Esophagus squamous epithelium (tissue), 5 donors: ENCODE measurements at places on chromosomes 12 and 14. TPM values are rescaled to one million over a fixed set of nuclear protein-coding genes. Genes with fewer than 3 reads are reported as not detected.

DNA sequence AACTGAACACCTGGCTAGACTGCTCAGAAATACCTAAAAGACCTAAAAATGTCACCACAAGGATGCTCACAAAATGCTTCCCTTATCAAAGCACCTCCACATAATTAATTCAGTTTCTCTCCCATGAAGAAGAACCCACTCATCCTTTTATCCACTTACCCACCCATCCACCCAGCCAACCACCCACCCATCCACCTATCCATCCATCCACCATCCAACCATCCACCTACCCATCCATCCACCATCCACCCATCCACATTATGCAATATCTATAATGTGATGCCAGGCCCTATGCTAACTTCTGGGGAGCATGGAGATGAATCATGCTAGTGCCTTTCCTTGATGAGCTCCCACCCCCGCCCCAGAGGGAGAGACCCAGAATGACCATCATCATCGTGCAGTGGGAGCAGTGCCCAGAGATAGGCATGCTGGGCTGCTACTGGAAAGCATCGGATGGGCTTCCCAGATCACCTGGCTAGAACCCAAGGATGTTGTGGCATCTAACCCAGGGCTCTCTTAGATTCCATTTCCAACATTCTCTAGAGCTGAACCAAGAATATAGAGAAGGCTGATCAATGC is 166.6 kb downstream of the TTC7B start:
- H3K27ac ChIP-seq: no peak overlapping the region
- H3K4me3 ChIP-seq: no peak overlapping the region
- H3K4me1 ChIP-seq: no peaks in the 10 kb centered on the region
- no peaks in the 10 kb centered on the region for H3K27me3 ChIP-seq
- DNase-seq: no peak

DNA sequence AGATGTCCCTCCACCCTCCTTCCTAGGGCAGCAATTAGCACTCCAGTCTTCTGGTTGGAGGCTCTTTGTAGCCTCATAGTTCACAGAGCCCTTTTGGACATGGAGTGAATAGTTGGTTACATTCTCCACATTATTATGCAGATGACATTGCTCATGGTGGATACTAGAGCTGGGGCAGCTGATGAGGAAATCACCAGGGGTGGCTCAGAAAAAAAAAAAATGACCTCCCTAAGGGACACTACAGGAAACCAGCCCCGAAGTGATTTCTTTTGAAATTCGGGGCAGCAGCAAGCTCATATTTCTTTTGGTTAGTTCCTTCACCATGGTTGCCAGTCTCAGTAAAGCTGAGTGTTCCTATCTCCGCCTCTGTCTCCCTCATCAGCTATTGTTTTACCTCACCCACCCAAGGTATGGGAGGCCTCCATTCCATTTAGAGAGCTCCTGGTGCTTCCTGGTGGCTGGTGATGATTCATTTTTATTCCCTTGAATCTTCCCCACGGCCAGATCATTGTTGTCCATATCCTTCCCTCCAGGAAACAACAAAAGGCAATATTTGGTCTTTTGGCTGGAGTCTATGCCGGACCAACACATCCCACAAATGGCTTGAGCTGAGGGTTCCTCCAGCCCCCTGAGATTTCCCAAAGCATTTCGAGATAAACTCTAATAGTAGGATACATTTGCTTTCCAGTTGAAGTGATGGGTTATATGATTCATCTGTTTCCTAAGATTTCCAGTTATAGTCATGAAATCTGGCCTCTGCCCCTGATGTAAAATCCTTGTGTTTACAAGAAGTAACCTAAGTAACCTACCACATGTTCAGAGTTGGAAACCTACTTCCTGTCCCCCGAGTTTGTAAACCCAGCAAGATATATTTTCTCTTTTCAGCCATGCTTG is 56.2 kb upstream of the NID2 start:
- no peak overlapping the region for H3K4me3 ChIP-seq
- no peaks in the 10 kb centered on the region for H3K4me1 ChIP-seq
- H3K27ac ChIP-seq: peak overlapping the region; percentile 38
- no peaks in the 10 kb centered on the region for H3K27me3 ChIP-seq
- H3K36me3 ChIP-seq: no peaks in the 10 kb centered on the region
- no peak for DNase-seq

GRCh38 chr14:61186341-61187195 is 94.6 kb downstream of the TMEM30B start:
- no peak overlapping the region for H3K4me3 ChIP-seq
- H3K27me3 ChIP-seq: no peaks in the 10 kb centered on the region
- no peaks in the 10 kb centered on the region for H3K36me3 ChIP-seq

GRCh38 chr14:96511667-96512066 is 9.5 kb downstream of the PAPOLA start:
- H3K27me3 ChIP-seq: no peaks in the 10 kb centered on the region
- H3K4me1 ChIP-seq: peaks cover 38% of the 10 kb centered on the region
- no peak overlapping the region for H3K4me3 ChIP-seq

DNA sequence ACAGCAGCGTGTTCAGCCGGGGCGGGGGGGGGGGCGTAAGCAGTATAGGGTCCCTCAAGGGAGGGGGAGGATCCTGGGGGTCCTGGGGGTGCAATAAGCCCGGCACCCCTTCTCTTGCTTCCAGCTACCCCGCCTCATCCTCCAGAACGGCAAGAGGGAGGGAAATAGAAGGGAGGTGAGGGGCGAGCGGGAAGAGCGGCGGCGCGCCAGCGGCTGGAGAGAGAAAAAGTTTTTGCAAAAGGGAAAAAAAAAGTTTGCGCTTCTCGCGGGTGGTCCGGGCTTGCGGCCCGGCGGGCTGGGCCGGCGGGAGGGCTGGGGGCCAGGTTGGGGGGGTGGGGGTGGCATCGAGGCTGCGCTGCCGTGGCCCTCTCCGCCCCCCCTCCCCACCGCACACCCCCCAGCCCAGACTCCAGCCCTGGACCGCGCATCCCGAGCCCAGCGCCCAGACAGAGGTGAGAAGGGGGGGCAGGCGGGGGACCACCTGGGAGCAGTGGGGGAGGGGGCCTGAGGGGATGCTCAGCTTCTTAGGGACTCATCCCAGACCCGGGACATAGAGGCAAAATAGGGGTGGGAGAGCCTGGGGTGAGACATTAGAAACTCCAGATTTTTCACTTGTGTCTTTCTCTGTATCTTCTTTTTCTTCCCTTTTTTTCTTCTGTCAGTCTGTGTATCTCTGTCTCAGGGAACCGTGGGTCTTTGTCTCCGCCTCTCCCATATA is at the start of gene GLI1:
TSS of gene GLI1 (plus strand) at position 36 of the 718 bp plus-strand sequence. CDS start 3,907 bp downstream, outside the sequence.
- H3K4me1 ChIP-seq: peaks cover 52% of the 10 kb centered on the region
- no peaks in the 10 kb centered on the region for H3K27me3 ChIP-seq
- DNase-seq: no peak
- peak within 1 kb of the TSS; percentile 39 for H3K4me3 ChIP-seq

DNA sequence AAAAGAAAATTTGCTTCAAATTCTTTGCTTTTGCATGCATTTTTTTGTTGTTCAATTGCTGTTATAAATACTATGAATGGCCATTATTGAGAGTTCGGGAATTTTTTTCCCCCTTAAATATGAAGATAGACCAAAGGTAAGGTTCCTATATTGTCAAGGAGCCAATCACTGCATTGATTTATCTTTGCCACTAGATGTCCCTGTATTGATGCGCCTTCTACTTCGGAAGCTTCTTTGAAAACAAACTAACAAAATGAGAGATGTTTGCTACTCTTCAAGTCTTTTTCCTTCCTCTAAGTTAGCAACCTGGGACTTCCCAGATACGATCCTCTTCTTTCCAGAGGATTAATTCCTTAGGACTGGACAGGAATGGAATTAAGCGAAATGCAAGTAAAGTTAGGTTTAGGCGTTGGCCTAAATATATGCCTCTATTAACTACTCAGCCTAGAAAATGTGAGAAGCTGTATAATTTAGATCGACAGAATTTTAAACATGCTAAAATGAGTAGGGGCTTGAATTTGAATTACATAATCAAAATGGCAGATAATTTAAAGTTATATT is 318.1 kb downstream of the AEBP2 start:
- H3K36me3 ChIP-seq: no peaks in the 10 kb centered on the region
- no peak overlapping the region for H3K4me3 ChIP-seq
- H3K27me3 ChIP-seq: no peaks in the 10 kb centered on the region
- no peak for DNase-seq

GRCh38 chr12:46005151-46005797 is 14.9 kb upstream of the SCAF11 start:
- H3K4me3 ChIP-seq: no peak overlapping the region
- no peaks in the 10 kb centered on the region for H3K27me3 ChIP-seq
- no peak overlapping the region for H3K27ac ChIP-seq
- no peaks in the 10 kb centered on the region for H3K36me3 ChIP-seq
- H3K4me1 ChIP-seq: no peaks in the 10 kb centered on the region
- no peak for DNase-seq

DNA sequence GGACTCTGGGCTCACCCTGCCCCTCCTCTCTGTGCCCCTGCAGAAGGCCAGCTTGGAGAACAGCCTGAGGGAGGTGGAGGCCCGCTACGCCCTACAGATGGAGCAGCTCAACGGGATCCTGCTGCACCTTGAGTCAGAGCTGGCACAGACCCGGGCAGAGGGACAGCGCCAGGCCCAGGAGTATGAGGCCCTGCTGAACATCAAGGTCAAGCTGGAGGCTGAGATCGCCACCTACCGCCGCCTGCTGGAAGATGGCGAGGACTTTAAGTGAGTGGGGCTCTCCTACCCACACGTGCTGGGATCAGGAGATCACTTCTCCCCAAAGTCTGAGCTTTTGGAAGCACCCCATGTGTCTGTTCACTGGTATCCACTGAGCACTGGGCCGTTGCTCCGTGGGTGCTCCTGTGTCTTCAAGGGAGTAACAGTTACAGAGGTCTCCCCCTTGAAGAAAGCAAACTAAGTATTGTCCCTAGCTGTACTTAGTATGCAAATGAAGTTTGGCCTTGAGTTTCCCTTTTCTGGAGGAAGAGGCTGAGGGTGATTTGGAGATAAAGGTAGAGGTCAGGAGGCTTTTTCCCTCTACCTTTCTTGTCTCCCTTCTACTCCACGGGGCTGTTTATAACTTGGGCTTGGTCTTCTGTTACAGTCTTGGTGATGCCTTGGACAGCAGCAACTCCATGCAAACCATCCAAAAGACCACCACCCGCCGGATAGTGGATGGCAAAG is 3.3 kb downstream of the KRT18 start:
- DNase-seq: no peak
- peaks cover 6% of the 10 kb centered on the region for H3K36me3 ChIP-seq
- H3K4me3 ChIP-seq: no peak overlapping the region
- H3K27me3 ChIP-seq: no peaks in the 10 kb centered on the region
- H3K4me1 ChIP-seq: no peaks in the 10 kb centered on the region

GRCh38 chr12:119448611-119449131 is 114.1 kb downstream of the CCDC60 start:
- H3K27me3 ChIP-seq: no peaks in the 10 kb centered on the region
- DNase-seq: no peak
- no peaks in the 10 kb centered on the region for H3K36me3 ChIP-seq
- no peak overlapping the region for H3K27ac ChIP-seq
- no peaks in the 10 kb centered on the region for H3K4me1 ChIP-seq

- no peak overlapping the region for H3K27ac ChIP-seq
- no peaks in the 10 kb centered on the region for H3K36me3 ChIP-seq
- H3K27me3 ChIP-seq: no peaks in the 10 kb centered on the region
- DNase-seq: no peak
- no peaks in the 10 kb centered on the region for H3K4me1 ChIP-seq
These were observed 125.3 kb downstream of the ESRRB start for GRCh38 chr14:76501156-76501720.

DNA sequence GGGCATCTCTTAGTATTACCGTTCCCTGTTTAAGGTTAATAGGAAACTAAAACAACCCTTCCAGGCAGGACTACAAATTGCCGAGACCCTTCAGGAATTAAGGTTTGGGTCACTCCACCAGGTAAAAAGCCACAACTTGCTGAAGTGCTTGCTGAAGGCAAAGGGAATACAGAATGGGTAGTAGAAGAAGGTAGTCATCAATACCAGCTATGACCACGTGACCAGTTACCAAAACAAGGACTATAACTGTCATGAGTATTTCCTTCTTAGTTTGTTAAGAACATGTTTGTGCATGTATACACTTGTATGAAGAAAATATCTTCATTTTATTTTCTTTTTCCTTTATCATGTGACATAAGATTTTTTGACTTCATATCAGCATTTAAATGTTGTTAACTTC is 578.7 kb upstream of the FBXO33 start:
- H3K27me3 ChIP-seq: no peaks in the 10 kb centered on the region
- no peak overlapping the region for H3K27ac ChIP-seq
- H3K4me3 ChIP-seq: no peak overlapping the region

DNA sequence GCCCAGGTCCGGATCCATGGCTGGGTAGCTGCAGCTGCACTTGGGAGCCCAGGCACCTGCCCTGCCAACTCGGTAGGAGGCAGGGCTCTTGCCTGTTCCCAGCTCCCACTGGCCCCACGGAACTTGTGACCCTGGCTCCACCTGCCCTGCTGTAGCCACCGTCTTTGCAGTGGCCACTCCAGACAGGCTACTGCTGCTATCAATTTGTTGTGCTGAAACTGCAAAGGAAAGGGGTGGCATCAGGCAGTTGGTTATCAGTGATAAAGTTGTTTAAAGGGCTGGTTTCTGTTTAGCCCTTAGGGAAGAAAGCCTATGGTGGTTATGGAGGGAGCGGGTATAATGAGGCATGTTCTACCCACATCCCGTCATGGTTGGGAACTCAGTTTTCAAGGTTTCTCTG is 32.1 kb upstream of the ARID2 start:
- DNase-seq: no peak
- no peak overlapping the region for H3K27ac ChIP-seq
- H3K4me3 ChIP-seq: no peak overlapping the region
- no peaks in the 10 kb centered on the region for H3K27me3 ChIP-seq
- no peaks in the 10 kb centered on the region for H3K4me1 ChIP-seq

GRCh38 chr12:65631621-65632111 is 192.6 kb upstream of the HMGA2 start:
- no peak for DNase-seq
- peaks cover 5% of the 10 kb centered on the region for H3K4me1 ChIP-seq
- no peaks in the 10 kb centered on the region for H3K36me3 ChIP-seq
- H3K27ac ChIP-seq: no peak overlapping the region
- no peaks in the 10 kb centered on the region for H3K27me3 ChIP-seq
- H3K4me3 ChIP-seq: no peak overlapping the region

- no peak overlapping the region for H3K4me3 ChIP-seq
- H3K36me3 ChIP-seq: no peaks in the 10 kb centered on the region
- no peaks in the 10 kb centered on the region for H3K27me3 ChIP-seq
- DNase-seq: no peak
- no peak overlapping the region for H3K27ac ChIP-seq
These were observed 331.4 kb downstream of the BCAT1 start for GRCh38 chr12:24617471-24617870.

GRCh38 chr14:98946940-98947339 is 325.1 kb downstream of the BCL11B start:
- no peak for DNase-seq
- no peaks in the 10 kb centered on the region for H3K27me3 ChIP-seq
- H3K4me1 ChIP-seq: peaks cover 5% of the 10 kb centered on the region
- no peaks in the 10 kb centered on the region for H3K36me3 ChIP-seq
- no peak overlapping the region for H3K4me3 ChIP-seq

CAPZA3 gene
- not detected for total RNA-seq

USP5 gene
- total RNA-seq: 56.8 TPM

PPM1H gene
- total RNA-seq: 0.76 TPM

TAS2R50 gene
- not detected for total RNA-seq

TCL1B gene
- total RNA-seq: not detected

SMIM41 gene
- total RNA-seq: 1.8 TPM
